Mesothelial cell of epicardium (in vitro differentiated cells): ENCODE measurements at places on chromosomes 2 and 18. TPM values are rescaled to one million over a fixed set of nuclear protein-coding genes. Genes with fewer than 3 reads are reported as not detected.

- DNase-seq, result no peak
These were observed 154.4 kb upstream of the CREB1 start for GRCh38 chr2:207375207-207375875.

GRCh38 chr2:218736531-218736930 lies 25.9 kb downstream of the TTLL4 start:
- no peak for DNase-seq

- no peak for DNase-seq
These were observed 91.3 kb downstream of the TNS1 start for GRCh38 chr2:217911283-217912097.

DNA sequence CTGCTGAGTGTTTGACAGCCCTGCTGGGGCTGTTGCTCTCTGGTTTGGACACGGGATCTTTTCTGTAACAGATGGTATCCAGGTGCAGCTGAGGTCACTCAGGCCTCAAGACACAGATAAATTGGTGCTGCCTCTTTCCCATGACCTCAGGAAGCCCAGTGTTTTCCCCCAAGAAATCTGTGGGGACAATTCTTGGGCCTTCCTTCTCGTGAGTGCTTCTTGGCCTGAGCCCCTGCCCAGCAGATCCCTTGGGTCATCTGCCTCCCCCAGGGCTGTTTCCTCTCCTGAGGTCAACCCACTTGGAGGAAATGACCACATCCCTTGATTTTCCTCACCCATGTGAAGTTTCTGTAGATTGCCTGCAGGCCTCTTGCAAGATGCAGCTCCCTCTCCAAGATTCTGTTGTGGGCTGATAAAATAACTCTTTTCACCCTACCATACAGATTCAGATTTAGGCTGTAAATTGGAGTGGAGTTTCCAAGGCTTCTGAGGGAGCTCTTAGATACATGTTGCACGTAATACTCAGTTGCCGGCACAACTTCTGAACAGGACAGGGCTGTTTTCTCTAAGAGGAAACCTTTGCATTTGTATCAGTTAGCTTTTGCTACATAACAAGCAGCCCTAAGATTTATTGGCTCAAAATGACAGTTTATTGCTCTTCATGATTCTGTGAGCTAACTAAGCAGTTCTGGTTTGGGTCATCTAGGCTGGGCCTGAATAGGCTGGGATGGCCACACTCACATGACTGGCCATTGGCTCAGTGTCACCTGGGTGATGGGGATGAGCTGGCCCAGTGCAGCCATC lies 13.1 kb downstream of the ZAP70 start:
- no peak for DNase-seq

The ST6GAL2 gene
- 16.3 to 19.4 TPM (median 19.3 TPM) in 3 replicates for total RNA-seq

The CPLX4 gene
- total RNA-seq, result not detected in 3 replicates

The EML6 gene
- total RNA-seq, result 0.93 to 2.3 TPM (median 2.1 TPM) in 3 replicates

The LYG1 gene
- 1.9 to 2.2 TPM (median 2.1 TPM) in 3 replicates for total RNA-seq

DNA sequence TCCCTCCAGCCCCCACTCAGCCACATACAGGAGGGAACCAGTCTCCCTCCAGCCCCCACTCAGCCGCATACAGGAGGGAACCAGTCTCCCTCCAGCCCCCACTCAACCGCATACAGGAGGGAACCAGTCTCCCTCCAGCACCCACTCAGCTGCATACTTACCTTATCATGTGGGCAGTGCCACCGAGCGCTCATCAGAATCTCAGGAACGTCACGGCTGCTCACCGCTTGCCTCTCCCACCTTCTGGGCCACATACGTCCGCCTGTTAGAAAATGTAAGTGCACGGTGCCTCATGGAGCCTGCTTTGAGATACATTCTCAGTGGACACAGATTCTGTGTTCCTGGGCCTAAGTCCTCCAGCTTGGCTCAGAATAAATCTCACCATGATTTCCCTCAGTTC lies 124.8 kb downstream of the PXDN start:
- DNase-seq, result no peak

GRCh38 chr2:38500283-38500634 lies 102.5 kb downstream of the HNRNPLL start:
- no peak for DNase-seq

DNA sequence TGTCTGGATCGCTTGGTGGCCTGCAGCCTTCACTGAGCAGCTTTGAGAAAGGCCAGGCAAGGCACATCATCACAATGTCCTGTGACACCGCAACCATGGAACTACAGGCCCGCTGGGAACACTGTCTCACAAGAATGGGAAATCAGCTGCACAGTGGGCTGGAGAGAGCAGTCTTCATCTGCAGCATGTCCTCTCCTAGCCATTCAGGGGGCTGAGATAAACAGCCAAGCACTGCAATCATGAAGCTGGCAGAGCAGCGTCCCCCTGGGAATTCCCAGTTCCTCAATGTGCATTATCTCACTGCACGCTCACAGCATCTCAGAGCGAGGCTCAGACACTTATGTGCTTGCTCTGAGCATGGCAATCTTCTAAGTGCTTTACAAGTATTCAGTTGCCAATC lies 1.9 kb downstream of the CMPK2 start:
- DNase-seq, result no peak

- DNase-seq, result no peak
These were observed 11.4 kb downstream of the FLACC1 start for GRCh38 chr2:201345625-201346213.

DNA sequence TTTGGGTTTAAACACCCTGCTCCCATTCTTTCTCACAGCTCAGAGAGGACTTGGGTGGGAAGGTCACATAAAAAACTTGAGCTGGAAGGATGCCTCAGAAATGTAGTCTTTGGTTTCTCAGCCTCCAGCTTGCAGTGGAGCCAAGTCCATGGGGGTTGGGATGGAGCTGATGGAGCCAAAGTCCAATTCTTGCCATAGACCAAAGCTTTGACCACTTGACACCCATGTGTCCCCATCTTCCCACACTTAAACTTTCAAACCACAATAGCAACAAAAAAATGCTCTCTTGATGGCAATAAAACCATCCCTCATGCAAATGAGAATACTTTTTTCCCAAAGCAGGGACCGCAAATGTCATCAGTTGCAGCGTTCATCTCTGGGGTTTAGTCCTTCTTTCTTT lies 14.7 kb upstream of the DAW1 start:
- DNase-seq, result no peak

- no peak for DNase-seq
These were observed 9.0 kb downstream of the DCDC2C start for GRCh38 chr2:3712424-3712823.

The FOXD4L1 gene
- total RNA-seq, result 0.16 to 0.50 TPM (median 0.49 TPM) in 3 replicates

DNA sequence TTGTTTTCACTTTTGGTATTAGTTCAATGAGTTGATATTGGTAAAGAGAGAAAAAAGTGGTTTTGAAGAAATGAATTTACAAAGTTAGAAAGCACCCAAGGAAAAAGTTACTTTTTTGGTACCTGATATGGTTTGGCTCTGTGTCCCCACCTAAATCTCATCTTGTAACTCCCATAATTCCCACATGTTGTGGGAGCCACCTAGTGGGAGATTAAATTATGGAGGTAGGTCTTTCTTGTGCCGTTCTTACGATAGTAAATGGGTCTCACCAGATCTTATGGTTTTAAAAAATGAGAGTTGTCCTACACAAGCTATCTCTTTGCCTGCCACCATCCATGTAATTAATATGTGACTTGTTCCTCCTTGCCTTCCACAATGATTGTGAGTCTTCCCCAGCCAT lies 965.6 kb upstream of the NRXN1 start:
- no peak for DNase-seq

DNA sequence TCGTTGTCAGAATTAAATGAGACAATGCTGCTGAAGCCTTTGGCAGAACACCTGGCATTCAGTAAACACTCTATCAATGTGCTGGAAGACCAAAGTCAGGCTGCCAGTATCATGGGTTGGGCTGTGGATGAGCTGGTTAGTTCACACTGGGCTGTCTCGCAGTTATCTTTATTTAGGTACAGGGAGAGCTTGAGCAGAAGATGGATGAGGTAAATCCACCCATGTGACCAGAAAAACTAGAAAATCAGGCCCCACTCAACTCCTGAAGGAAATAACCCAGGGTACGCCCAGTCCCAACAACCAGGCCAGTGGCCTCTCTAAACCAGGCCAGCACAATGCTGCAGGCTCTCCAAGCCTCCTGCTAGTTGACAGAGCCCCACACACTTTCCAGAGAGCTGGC lies 330.3 kb downstream of the TNS1 start:
- DNase-seq, result no peak

The ARHGAP25 gene
- 1.2 to 1.4 TPM (median 1.3 TPM) in 3 replicates for total RNA-seq

DNA sequence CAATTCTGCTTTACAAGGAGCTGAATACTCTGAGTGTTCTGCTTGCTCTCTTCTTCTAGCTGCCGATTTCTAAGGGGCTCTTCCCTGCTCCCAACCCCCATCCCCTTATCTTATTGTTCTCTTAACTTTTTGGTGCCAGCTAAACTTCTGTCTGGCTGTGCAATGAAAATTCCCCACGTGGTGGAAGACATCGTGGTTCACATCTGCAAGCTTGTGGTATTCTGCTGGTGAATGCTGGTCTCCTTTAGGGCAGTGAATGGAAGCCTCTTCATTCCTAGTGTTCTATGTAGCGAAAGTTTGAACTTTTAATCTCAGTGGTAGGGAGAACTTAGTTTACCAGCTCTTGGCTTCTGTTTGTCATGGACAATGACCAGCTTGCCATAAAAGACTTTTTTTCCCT lies 406.0 kb upstream of the ZEB2 start:
- no peak for DNase-seq

- no peak for DNase-seq
These were observed 76.5 kb downstream of the CYBRD1 start for GRCh38 chr2:171598713-171599319.

The NEURL3 gene
- 0.13 TPM in 1 of 3 replicates, not detected in the others for total RNA-seq

The SPEG gene
- 95.4 to 97.7 TPM (median 97.7 TPM) in 3 replicates for total RNA-seq

DNA sequence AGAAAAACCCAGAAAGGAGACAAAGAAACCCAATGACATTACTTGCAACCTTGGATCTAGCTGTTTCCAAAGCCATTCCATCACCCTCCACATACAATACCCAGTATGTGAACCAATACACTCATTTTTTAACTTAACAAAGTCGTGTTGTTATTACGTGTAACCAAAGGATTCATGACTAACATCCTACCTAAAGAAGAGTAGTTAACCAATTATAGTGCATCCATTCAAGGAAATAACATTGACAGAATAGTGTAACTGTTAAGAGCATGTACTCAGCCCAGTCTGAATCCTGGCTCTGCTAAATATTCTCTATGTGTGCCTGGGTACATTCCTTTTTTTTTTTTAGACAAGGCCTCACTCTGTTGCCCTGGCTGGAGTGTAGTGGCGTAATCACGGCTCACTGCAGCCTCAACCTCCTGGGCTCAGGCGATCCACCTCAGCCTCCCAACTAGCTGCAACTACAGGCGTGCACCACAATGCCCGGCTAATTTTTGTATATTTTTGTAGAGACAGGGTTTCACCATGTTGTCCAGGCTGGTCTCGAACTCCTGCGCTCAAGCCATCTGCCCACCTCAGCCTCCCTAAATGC lies 9.9 kb downstream of the TLK1 start:
- no peak for DNase-seq

GRCh38 chr2:204069804-204070203 lies 133.2 kb downstream of the ICOS start:
- DNase-seq, result no peak

DNA sequence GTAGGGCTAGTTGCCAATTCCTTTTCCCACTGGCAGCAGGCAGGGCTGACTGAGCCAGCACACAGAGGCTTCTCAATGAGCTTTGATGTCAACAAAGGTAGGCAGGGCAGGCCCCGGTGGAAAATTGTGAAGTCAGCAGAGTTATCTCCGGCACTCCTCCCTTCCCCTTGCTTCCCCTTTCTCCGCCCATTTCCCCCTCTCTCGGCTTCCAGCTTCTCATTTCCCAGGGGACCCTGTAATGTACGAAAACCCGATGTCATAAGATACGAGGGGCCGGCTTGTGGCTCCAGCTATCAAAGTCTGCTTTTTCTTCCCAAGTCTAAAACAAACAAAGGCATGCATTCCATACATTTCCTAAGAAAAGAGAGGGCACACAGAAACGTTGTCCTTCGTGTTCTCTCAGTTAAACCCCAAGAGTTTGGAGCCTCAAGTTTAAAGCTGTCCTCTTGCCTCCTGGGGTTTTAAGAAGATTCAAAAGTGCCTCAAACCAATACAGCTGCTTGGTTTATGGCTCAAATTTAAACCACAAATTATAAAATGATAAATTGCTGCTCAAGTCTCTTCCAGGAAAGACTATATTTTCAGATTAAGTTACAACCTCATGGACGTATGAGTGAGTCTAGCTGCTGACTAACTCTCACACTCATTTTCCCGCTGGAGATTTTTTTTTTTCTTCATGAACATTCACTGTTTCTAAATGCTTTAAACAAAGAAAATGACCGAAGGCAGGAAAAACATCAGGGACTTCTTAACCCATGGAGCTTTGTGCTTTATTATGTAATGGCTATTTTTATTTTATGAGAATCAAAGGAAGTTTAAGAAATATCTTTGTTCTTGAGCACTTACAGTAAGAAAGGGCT lies 27.2 kb upstream of the EML4 start:
- DNase-seq, result peak; percentile 56

- no peak for DNase-seq
These were observed 77.9 kb downstream of the LIMS1 start for GRCh38 chr2:108612153-108612513.

The HTRA2 gene
- 25.1 to 26.1 TPM (median 25.7 TPM) in 3 replicates for total RNA-seq

The SETBP1 gene
- total RNA-seq, result 44.6 to 47.7 TPM (median 46.0 TPM) in 3 replicates

- DNase-seq, result no peak
These were observed 4.6 kb upstream of the ANKAR start for GRCh38 chr2:189669913-189670312.

DNA sequence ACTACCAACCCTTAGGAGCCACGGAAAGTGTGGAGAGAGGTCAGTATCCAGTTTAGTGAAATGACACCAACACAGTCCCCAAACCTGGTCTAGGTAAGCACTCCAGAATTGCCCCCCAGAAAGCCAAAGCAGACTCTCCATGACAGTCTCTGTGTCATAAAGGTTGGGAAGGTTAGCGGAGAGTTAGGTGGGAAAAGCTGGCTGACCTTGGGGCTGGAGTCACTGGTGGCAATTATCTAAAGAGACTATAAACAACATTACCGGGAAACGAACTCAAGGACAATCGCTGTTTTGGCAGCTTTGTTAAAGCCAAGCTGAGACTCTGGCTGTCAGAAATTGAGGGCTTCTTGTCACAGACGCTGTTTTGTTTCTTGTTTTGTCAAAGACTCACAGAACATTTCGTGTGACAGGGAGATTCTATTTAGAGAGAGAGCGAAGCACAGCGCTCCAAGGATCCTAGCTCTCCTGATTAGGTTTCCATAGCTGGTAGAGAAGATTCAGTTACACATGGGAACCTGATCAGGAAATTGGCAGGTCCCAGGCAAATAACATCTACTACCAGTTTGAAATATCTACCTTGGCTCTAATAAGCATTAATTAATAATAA lies 111.3 kb downstream of the LNPK start:
- no peak for DNase-seq

DNA sequence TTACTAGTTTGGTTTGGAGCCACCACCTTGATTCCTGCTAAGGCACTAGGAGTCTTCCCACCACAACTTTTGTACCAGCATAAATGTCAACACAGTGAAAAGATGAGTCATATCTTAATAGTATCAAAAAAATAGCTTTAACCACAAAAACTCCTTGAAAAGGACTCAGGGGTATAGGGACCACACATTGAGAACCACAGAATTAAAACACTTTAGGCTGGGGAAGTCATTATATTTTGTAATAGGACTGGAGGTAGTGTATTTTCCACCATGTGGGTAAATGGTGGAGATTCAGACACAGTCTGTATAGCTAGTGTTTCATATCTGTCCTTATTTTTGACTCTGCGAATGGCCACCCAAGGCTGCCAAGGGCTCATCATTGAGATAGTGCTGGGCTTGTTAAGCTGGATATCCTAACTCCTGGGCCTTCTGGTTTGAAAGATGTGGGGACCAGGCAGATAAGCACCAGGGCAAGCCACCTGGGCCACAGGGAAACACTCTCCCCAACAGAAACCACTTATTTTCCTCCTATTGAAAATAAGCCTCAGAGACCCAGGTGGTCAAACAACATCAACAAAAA lies 19.1 kb upstream of the FHL2 start:
- no peak for DNase-seq

- DNase-seq, result no peak
These were observed 3.2 kb upstream of the GLS start for GRCh38 chr2:190877436-190877835.
